ENCODE measurements at places on chromosomes 11 and 22.

DNA sequence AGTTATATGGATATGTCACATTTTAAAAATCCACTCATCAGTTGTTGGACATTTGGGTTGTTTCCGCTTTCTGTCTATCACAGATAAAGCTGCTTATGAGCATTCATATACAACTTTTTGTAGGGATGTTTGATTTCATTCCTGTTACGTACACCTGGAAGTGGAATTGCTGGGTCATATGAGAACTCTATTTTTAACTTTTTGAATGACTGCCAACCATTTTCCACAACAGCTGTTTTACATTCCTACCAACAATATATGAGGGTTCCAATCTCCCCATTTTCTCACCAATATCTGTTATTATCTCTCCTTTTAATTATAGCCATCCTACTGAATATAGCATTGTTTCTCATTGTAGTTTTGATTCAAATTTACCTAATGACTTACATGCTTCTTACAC lies 172.0 kb downstream of the UVRAG start:
- no peak for DNase-seq

GRCh38 chr11:120226242-120226641 lies 13.7 kb upstream of the POU2F3 start:
- no peak for DNase-seq

DNA sequence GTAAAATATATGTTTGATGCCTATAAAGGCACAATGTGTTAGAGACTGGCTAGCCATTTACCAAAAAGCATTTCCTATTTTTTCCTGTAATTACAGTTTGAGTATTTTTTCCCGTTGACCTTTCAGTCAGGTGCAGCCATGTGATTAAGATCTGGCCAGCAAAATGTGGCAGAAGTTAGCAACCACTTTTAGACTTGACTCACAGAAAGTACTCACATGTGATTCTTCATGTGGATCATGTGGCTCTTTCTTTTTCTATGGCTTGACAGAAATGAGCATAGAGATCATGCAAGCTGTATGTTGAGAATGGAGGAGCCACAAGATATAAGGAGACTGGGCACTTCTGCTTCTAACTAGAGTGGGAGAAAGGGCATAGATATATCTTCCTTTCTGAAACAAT lies 27.3 kb upstream of the RAB38 start:
- no peak for DNase-seq

DNA sequence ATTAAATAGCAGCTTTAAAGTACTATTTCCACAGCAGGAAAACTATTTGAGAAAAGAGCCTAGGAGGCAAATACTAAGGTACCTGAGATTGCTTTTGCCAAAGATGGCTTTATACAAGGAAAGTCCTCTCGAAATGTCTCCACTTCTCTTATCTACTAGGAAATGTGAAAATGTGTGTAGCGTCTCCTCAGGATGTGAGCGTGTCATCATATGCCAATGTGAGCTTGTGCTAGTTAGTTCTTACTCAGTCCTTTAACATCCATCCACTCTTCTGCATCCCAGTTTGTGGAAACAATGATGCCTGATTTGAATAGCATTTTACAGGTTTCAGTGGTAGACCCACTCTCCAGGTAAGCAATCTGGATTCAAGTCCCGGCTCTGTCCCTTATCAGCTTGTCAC lies 421.0 kb downstream of the DYNC2H1 start:
- no peak for DNase-seq

- no peak for DNase-seq
These were observed 33.1 kb upstream of the ARHGAP32 start for GRCh38 chr11:129225190-129225589.

GRCh38 chr11:113695207-113695606 lies 10.9 kb downstream of the TMPRSS5 start:
- no peak for DNase-seq

DNA sequence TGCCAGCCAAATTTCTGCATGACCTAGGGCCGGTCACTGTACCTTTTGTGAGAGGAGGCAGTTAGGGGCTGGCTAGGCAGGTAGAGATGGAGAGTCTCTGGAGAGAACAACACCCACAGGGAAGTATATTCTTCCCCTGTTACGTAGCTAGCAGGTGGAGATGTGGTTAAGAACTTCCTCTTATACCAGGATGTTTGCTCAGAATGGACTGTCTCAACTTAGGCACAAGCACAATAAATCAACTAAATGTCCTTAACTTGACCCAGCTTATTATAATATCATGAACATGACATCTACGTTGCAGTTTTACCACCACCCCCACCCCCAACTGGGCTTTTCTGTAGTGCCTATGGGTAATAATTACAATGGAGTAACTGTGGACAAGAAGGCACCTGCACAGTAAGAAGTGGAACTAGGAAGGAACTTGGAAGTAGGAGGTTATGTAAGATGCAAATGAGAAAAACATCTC lies 60.7 kb upstream of the MPEG1 start:
- no peak for DNase-seq

GRCh38 chr11:17933708-17934107 lies 79.1 kb downstream of the SERGEF start:
- no peak for DNase-seq

GRCh38 chr11:80827781-80828180 lies 1387.0 kb upstream of the TENM4 start:
- no peak for DNase-seq

- no peak for DNase-seq
These were observed 494.6 kb downstream of the MIAT start for GRCh38 chr22:27152033-27152432.

DNA sequence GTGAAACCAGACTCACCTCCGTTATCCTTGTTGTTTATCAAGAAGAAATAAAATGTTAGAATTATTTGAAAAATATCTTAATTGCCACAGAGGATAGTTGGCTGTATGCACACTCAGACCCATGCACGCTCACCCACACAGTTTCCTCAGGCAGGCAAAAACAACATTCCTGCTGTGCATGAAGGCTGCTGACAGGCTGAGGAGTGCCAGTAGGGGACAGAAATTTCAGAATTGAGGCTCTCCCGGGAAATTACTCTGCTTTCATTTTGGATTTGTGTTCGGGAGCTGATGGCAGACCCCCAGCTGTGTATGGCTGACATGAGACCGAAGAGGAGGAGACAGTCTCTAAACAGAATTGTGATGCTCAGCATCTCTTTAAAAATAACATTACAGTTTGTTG lies 87.5 kb downstream of the AMOTL1 start:
- DNase-seq: no peak

DNA sequence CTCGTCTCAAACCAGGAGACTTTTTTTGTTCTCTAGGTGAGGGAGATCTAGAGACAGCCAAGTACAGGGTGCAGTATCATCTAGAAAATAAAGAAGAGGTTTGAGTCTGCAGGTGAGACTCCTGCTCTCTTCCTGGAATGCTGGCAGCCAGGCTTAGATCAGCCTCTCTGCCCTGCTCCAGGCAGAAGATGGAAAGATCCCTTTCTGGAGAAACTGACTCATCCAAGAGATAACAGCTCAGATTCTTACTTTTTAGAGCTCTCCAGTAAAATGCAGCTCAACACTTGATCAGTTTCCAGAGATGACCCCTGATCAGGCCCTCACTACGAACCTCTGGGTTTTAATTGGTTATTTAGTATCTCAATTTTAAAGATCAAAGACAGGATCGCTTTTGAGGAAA lies 44.6 kb upstream of the EHF start:
- no peak for DNase-seq

DNA sequence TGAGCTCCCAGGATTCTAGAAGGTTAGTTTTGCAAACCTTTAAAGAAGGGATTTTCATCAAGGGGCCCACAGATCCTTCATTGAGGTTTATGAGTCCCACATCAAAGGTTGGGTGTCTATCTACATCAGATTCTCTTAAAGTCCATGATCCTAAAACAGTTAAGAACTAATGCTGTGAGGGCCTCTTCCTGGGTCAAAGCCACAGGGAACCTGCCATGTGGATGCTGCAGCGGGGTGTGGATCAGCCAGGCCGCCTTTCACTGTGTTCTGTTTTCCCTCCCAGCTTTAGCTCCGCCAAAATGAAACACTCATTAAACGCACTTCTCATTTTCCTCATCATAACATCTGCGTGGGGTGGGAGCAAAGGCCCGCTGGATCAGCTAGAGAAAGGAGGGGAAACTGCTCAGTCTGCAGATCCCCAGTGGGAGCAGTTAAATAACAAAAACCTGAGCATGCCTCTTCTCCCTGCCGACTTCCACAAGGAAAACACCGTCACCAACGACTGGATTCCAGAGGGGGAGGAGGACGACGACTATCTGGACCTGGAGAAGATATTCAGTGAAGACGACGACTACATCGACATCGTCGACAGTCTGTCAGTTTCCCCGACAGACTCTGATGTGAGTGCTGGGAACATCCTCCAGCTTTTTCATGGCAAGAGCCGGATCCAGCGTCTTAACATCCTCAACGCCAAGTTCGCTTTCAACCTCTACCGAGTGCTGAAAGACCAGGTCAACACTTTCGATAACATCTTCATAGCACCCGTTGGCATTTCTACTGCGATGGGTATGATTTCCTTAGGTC lies 5.3 kb downstream of the SERPIND1 start:
- DNase-seq: no peak
